ENCODE measurements at places on chromosomes 12 and 14.

- no peak for DNase-seq
These were observed 230.6 kb upstream of the PLEKHG7 start for GRCh38 chr12:92472201-92472600.

DNA sequence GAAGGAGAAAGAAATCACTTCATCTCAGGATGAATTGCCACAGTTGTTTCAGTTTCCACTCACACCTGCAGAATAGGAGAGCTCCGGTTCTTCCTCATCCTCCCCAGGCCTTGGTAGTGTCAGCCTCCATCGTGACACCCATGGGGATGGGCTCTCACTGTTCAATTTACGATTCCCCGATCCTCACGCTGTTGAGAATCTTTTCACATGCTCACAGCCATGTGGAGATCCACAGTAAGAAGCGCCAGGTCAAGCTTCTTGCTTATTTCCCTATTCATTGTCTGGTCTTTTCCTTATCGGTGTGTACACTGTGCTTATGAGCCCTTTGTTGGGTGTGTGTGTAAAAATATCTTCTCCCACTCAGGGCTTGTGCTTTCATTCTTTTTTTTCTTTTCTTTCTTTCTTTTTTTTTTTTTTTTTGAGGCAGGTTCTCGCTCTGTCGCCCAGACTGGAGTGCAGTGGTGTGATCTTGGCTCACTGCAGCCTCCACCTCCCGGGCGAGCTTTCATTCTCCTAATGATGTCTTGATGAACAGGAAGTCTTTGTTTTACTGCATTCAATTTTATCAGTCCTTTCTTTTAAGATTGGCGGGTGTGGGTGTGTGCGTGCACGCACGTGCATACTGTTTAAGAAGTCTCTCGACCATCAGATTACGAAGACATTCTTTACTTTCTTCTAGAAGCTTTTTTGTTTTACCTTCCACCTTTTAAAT lies 21.5 kb downstream of the RIN3 start:
- DNase-seq, result no peak

DNA sequence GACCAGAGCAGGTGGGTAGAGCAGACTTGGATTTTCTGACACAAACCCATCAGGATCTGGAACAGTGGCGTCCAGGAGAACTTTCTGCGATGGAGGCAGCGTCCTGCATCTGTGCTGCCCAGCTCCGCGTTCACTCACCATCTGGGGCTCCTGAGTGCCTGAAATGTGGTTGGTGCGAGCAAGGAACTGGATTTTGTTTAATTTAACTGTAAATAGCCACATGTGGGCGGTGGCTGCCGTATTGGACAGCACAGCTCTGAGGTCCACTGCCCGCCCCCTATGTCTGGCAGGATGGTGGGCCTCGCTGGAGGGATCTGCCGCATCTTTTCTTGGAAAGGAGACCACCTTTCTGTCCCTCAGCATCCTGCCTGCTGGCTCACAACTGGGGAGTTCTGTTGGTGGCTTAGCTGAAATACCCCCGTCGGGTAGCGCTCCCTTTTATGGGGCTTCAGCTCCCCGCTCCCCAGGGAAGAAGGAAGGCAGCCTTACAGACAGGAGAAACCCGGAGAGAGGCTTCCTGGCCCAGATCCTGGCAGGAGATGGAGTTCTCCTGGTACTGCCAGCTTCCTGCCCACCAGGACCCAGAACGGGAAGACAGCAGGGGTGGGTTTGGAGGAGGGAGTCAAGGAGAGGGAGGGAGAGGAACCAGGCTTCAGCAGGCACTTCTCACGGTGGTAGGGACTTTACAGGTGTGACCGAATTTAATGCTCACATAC lies 184.9 kb upstream of the PRMT8 start:
- DNase-seq, result no peak

DNA sequence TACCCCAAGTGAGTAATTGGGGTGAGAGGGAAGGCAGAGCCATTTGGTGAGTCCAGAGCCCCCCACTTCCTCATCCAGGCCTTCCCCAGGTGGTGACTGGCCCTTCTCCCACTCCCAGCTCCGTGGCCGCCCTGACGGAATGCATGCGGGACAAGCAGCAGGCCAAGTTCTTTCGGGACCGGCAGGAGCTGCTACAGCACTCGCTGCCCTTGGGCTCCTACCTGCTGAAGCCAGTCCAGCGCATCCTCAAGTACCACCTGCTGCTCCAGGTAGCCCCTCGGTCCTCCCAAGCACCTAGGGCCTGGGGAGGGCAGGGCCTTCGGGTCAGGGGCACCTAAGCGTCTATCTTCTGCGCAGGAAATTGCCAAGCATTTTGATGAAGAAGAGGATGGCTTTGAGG lies 26.5 kb downstream of the PLEKHG3 start:
- no peak for DNase-seq

DNA sequence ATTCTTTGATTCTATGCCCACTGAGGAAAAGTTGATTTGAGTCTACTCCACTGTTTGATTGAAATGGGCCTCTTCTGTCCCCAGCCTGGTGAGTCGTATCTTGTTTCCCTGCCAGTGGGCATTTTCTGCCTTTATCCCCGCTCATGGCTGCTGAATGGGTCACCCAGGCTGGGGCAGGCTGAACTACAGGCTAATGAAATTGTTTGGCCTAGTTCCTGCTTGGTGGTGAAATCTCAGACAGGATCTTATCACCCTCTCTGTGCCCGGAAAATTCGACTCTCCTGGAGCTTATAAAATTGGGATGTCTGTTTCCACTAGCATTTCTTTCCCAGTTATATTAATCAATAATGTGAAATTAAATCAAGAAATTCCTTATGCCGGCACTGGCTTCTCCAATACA lies 65.0 kb downstream of the CHST11 start:
- DNase-seq, result no peak
